NCI-H1105 (cell line): ENCODE measurements at places on chromosomes 5 and 9.

DNA sequence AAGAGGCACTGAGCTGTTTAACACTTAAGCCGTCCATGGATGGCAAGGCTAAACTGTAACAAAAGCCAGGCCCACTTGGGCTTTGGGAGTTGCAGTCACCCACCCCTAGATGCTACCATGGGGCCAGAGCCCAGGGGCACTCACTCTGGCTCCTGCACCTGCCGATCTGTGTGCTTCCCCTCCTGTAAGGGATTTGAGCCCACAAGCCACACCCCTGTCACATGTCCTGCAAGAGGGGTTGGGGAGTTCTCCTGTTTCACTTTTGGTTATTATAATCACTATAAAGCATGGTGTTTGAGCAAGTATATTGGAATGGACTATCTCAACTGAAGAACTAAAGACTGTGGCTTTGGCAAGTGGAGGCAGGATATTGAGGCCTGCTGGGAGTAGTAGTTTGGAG lies 14.0 kb upstream of the GPR151 start:
- no peak for DNase-seq

GRCh38 chr9:97845763-97846162 lies 7.3 kb upstream of the FOXE1 start:
- DNase-seq, result no peak

DNA sequence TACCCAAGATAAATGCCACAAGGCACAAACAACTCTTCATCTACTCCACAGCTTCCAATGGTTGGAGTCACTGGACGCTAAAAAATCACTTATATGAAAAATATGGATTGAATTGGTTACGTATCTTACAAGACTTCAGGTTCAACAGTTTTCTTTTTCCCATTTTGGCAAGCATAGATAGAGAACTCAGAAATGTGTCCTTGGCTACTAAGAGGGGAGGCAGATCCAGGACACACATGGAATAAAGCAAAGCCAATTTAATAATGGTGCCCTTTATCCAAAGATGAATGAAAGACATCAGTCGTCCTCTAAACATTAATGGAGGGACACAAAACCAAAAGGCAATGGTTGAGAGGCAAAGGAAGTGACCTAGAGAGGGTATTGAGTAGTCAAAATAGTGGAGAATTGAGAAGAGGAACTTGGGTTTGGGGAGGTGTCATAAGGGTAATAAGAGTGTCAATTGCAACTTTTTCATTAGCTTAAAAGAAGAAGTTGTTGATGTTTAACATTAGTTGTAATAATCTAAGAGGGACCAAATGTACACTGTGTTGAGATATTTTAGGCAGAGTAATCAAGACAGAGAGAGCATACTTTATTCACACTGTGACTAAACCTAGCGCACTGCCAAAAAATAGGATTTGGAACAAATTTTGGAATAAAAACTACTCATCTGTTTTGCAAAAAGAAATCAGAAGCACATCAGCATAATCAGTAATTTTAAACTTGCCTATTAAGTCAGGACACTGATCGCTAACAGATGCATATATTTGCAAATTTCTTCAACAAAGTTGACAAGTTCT lies 308.2 kb downstream of the ARL15 start:
- DNase-seq, result no peak

DNA sequence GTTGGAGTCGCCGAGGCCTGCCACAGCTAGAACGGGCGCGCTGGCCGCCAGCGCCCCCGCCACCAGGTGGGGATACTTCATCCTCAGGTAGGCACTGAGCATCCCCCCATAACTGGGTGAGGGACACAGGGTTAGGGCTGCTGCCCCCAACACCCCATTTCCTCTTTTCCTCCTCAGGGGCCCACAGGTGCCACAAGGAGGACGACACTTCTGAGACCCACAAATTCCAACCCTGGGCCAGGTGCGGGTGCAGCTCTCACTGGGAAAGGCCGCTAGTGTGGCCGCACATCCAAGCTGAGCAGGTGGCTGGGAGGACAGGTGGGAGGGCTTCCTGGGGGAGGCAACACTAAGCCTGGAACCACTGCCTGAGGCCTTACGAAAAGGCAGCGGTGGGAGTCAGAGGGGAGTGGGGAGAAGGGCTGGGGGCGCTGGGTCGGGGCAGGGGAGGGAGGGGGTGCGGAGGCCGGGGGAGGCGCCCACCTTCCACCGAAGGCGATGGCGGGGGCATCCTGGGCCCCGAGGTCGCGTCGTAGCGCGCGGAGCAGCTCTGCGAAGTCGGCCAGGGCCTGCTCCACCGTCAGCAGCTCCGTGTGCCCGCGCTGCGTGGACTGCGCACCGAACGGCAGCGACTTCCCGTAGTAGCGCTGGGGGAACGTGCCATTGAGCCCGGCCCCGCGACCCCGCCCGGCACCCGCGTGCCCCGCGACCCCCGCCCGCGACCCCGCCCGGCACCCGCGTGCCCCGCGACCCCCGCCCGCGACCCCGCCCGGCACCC lies 961 bp downstream of the DPP7 start:
- no peak for DNase-seq

DNA sequence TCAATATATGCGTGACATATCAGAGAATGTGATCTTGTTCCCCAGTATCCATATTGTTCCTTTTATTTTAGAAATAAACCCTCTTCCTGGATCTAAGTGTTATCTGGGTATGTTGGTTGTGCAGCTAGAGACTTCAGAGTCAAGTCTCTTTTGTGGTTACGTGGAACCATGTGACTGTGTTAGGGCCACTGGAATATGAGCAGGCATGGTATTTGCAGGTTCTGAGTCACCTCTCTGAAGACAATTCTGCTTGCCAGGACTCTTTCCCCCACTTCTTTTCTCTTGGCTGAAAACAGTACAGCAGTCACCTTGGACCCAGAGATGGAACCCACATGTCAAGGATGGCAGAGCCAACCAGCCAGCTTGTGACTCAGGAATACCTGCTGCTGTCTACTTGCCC lies 59.7 kb downstream of the ATP10B start:
- DNase-seq, result no peak

- no peak for DNase-seq
Measured at GRCh38 chr5:154461531-154461930, 15.7 kb downstream of the SAP30L start.

DNA sequence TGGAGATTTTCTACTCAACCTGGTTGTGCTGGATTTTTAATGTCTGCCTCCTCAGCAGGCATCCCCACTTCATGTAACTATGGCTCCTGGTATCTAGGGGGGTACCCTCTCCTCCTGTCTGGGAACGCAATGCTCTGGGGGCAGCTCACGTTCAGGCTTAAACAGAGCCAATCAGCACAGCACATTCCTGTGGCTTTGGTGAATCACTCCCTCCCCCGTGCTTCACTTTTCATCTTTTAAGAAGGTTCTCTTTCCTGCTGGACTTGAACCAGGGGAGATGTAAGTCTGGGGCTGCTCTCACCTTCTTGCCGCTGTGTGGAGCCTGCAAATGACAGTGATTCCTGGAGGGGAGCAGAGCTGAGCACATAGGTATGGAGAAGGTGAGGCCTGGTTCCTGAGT lies 101.2 kb downstream of the MSX2 start:
- DNase-seq, result no peak

GRCh38 chr9:131744171-131744719 lies 4.4 kb upstream of the RAPGEF1 start:
- DNase-seq, result no peak

DNA sequence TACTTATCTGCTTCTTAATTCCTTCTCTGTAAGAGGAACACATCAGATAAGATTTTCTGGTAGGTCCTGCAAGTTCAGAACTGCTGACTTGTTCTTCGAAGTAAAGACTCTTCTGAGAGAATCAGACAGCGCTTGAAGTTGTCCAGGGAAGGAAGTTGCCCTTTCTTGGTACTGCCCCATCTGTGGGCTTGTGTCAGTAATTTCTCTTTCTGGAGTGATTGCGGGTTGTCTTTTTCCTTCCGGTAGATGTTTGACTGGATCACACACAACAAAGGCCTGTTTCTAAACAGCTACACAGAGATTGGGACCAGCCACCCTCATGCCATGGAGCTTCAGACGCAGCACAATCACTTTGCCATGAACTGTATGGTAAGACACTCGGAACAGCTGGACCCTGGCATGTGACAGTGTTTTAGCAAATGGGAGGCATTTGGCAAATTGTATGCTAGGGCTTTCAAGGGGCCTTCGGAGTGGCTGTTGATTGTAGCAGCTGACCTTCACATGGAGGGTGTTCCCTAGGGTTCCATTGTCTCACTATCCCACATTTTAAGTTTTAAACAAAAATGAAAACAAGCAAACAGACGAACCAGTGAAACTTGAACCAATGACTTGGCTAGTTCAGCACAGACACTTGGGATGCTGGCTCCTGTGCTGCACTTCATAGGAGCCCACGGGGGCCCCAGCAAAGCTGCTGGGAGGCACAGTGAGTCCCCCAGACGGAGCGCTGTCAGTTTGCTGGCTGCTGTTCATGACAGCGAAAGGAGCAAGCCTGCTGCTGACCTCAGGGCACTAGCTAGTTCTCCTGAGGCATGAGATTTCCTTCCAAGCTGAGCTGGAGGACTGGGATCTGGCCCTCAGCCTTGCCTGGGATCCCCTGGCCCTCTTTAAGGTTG lies 149.9 kb downstream of the TRIO start:
- DNase-seq, result no peak

GRCh38 chr5:142982821-142983200 lies 212.6 kb downstream of the ARHGAP26 start:
- no peak for DNase-seq

- no peak for DNase-seq
Measured at GRCh38 chr5:136242136-136242535, 49.2 kb upstream of the SMIM32 start.

DNA sequence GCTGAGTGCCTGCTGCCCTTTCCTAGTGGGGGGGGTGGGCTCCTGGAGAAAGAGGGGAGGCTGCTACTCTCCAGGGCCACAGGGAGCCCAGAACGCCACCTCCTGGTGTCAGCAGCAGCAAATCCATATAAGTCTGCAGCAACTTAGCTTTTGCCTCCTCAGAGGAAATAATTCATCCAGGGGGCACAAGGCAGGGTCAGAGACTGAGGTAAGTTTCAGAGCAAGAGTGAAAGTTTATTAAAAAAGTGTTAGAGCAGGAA lies 4.0 kb upstream of the CLPTM1L start:
- no peak for DNase-seq

- DNase-seq, result peak; percentile 82
Measured at GRCh38 chr9:16571127-16571802, 299.2 kb downstream of the BNC2 start.

GRCh38 chr5:63101870-63102269 lies 523.3 kb downstream of the LRRC70 start:
- DNase-seq, result no peak

GRCh38 chr9:98850851-98851729 lies 43.6 kb downstream of the GALNT12 start:
- DNase-seq, result no peak
